ENCODE measurements at places on chromosomes 7 and 10. TPM values are rescaled to one million over a fixed set of nuclear protein-coding genes. Genes with fewer than 3 reads are reported as not detected.

DNA sequence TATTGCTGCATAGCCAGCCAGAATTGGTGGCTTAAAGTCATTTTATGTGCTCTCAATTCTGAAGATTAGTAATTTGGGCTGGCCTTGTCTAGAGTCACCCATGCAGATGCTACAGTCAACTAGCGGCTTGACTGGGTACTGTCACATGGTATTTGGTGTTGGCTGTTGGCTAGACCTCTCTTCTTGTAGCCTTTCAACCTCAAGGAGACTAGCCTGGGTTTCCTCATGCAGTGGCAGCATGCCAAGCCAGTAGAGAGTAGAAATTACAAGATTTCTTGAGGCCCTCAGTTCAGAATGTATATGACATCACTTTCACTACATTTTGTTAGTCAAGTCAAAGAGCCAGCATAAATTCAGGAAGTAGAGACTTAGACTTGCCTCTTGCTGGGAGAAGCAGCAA lies 3.7 kb upstream of the ZNF800 start:
- ATAC-seq, result no peak

DNA sequence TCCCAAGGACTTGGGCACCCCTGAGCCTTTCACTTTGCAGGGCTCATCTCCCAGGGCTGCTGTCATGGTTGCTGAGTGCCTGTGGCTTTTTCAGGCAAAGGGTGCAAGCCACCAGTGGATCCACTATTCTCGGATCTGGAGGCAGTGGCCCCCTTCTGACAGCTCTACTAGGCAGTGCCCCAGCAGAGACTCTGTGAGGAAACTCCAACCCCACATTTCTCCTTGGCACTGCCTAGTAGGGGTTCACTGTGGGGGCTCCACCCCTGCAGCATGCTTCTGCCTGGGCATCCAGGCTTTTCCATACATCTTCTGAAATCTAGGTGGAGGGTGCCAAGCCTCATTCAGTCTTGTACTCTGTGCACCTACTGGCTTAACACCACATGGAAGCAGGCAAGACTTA lies 675.0 kb upstream of the MBL2 start:
- no peak for ATAC-seq

DNA sequence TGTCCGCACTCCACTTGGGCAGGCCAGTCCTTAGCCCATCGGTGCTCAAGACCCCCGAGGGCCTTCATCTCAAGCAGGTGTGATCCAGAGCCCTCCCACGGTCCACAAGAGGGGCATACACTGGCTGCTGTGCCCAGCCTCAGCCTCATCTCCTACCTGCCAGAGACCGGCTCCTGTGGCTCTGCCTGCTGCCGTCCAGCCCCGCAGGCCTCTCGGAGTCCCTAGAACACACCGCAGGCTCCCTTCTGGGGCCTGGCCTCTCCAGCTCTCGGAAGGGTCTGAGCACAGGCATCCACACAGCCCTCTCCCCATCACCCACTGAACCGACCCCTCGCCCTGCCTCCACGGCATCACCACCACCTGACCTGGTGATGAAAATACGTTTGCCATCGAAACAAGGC lies 147.4 kb downstream of the PRKAG2 start:
- no peak for ATAC-seq

NPTX2 gene
- total RNA-seq, result 33.7 TPM

GIMAP2 gene
- total RNA-seq, result not detected

DNA sequence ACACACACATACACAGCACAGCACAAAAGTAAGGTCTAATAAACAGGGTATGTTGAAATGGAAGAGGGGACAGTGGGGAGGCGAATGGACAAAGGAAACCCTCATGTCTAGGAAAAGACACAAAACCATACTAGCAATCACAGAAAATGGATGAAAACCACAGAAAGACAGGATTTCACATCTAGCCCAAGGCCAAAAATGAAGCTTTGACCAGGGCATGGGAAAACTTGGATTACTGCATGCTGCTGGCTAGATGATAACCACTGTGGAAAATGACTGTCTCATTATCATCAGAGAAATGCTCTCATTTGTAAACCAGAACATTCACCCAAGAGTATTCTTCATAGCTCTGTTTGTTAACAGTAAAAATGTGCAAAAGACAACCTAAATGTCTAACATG lies 88.2 kb downstream of the SFMBT2 start:
- ATAC-seq, result no peak

GRCh38 chr10:114359041-114359952 lies 45.0 kb downstream of the AFAP1L2 start:
- no peak for ATAC-seq

DNA sequence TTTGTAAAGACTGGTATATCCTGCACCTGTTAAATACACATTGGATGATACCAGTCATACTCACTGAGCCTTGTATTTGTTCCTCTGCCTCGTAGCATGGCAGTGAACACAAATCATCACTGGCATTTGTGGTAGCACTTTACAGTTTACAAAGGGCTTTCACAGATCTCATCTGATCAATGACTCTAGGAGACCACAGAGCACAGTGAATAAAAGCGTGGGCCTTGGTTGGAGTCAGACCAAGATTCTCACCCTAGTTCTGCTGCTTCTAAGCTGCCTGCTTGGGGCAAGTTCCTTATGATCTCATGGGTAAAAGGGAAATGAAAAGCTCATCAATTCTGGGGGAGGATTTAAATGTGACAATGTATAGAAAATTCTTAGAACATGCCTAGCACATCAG lies 129.9 kb upstream of the AGK start:
- ATAC-seq, result no peak

DNA sequence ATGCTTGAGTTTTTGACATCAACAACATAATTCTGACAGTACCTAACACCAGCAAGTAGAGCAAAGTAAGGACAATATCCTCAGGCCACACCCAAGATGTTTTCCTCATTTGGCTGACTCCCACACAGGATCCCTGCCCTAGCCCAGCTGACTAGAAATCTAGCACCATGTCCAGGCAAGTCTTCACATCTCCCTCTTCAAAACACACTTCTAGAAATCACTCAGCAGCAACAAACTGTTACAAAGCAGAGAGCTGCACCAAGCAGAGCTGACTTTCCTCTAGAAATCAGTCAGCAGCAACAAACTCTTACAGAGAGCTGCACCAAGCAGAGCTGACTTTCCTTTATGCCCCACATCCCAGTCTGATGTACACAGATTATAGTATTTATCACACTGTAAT lies 7.7 kb downstream of the TMEM168 start:
- no peak for ATAC-seq

BET1 gene
- total RNA-seq, result 32.5 TPM

FZD1 gene
- total RNA-seq, result 3.1 TPM

GRCh38 chr10:95531994-95532399 lies 29.2 kb downstream of the SORBS1 start:
- ATAC-seq, result no peak

PPP1R17 gene
- 0.60 TPM for total RNA-seq

DNA sequence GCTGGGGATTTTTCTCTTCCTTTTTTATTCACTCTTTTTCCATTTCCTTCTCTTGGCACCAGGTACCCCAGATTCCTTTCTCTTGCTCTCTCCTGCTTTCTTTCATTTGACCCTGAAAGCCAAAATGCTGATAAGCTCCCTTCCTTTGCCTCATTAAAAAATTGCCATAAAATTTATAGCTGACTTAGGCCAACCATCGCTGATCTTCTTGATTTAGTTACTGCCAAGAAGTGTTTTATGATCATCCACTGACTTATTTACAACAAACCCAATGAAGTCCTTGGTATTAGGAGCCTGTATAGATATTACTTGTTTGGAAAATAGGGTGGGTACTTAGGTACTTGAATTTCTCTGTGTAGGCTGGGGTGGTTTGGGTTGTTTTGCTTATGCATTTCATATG lies 173.2 kb upstream of the PHYHIPL start:
- ATAC-seq, result no peak

TAS2R40 gene
- 0.59 TPM for total RNA-seq

AZGP1 gene
- 0.87 TPM for total RNA-seq

CCDC146 gene
- 10.3 TPM for total RNA-seq

GHRHR gene
- total RNA-seq, result 0.65 TPM

- no peak for ATAC-seq
Measured at GRCh38 chr7:19333706-19334105, 188.5 kb upstream of the FERD3L start.

WDFY4 gene
- 2.9 TPM for total RNA-seq

DNA sequence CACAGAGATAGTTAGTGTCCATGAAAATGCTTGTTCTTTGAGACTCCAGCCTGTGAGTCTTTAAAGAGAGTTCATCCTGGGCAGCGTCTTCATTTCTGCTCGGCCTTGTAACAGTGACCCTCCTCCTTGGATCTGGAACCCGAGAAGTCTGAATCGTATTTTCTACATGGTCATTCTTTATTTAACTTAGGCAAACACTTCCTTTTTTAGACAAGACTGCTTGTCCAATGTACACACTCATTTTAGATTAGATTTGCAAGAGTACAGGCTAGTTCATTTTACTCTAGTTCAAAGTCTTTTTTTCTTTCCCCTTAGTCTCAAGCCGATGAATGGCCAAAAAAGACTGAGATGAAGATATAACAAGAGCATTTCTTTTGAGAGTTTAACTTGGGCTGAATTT lies 133.5 kb downstream of the CHN2 start:
- no peak for ATAC-seq

SAMD9L gene
- 6.4 TPM for total RNA-seq

GSTK1 gene
- 21.0 TPM for total RNA-seq

GRCh38 chr7:70082099-70082611 lies 483.9 kb downstream of the AUTS2 start:
- no peak for ATAC-seq

- no peak for ATAC-seq
Measured at GRCh38 chr7:150432915-150433892, 17.2 kb upstream of the GIMAP8 start.

Data from motor neuron (in vitro differentiated cells).